ENCODE measurements at places on chromosomes 1 and 21. TPM values are rescaled to one million over a fixed set of nuclear protein-coding genes. Genes with fewer than 3 reads are reported as not detected.

- DNase-seq: no peak
Measured at GRCh38 chr1:37817481-37817880, 9.5 kb upstream of the YRDC start.

The UMODL1 gene
- polyA plus RNA-seq: 0.05 TPM

DNA sequence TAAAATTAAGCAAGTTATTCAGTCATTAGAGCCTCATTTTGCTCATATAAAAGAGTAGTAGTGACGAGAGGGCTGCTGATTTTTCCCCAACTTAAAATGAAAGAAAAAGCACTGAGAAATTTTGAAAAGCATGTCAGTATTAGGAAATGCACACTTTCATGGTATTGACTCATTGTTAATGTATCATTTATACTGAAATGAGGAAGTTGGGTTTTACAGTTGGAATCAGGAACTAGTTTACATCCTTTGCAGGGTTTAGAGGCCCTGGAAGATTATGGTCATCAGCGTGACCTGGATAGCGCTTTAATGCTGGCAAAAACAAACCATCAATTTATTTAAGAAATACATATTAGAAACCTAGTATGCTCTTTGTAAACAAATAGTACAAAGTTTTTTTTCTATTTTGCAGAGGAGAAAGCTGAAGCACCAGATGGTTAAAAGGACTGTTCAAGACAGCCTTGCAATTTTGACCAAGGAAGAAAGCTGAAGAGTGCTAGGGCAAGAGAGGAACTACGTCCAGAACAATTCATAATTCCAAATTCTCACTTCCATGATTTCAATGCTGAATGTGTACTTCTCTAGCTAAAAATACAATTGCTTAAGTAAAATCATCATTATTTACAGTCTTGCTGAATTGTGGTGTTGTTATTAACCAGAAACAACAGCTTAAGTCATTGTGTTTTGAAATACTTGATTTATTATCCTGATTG lies 94.8 kb upstream of the SGIP1 start:
- DNase-seq: no peak

DNA sequence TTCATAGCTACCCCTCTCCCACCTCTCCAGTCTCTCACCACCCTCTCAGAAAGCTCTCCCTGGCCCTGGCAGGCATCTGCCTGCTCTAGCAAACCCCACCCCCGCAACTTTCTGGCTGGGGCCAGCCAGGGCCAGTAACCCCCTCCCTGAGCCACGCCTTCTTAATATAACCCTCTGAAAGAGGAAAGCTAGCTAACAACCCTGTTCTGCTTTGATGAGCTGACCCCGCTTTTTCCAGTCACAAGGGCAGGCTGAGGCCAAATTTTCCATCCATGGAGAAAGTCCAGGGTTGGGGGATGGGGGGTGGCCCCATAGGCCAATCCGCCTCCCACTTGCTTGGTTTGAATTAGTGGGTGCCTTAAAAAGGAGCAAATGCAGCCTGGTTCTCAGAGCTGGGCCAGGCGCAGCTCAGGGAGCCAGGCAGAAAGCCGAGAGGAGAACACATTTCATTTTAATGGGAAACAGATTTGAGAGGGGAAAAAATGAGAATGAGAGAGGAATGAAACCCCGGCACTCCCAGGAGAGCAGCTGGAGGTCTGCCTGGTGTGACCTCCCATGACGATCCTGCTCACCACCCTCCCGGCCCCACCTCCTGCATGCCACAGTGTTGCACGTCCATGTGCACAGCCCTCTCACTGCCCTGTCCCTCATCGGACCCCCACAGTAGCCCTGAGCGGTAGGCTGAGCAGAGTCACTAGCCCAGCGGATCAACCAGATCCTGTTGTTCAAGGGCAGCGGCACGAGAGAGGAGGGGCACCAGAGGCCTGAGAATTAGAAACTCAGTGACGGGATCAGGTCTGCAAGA lies 62.3 kb downstream of the OPTC start:
- no peak for DNase-seq

The HUNK gene
- polyA plus RNA-seq: 20.8 TPM

DNA sequence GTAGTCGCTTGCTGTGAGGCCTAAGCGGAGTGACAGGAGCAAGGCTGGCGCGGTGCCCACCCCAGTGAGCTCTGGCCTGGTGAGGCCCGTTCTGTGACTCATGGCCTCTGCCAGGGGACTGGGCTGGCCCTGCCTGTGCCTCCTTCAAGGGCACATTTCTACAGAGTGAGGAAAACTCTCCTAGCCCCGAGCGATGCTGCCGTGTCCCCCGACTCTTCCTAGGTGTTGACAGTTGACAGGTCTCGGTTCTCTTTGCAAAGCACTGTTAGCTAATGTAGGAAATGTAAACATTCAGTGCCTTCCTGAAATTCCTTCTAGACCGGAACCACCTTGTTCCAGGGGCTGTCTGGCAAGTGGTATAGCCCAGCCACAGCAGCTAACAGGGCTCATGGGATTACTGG lies 43.9 kb downstream of the ABCG1 start:
- no peak for DNase-seq

The VCAM1 gene
- 49.4 TPM for polyA plus RNA-seq

The BCL2L15 gene
- polyA plus RNA-seq: 0.76 TPM

DNA sequence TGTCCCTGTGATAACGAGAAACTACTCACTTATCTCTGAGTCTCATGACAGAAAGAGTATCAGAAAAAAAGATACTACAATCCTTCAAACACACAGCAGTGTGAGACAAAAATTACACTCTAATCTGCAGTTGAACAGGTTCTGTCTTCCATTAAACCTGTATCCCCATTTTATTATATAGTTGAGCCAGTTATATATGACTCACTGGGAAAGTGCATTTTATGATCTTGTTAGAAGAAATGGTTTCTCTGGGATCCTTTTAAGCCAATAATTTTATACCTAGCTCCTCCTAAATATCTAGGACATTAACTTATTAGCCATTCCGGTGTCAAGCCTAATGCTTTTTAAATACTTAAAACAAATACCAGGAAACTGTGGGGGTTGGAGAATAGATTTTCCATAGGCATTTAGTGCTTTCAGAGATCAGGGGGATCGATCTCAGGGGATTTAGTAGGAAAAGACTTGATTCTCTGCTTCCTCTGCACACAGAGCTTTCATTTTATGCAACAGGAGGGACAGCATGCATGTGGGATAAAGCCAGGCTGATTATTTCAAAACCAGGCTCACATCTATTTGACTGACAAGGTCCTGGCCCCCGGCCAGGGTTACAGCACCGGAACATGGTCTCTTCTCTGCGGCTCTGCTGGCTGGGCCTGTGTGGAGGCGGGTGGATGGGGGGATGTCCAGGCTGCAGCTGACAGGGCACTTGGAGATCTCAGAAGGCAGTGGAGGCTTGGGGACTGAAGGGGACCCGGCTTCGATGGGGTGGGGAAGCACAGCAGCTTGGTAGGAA lies 310.6 kb downstream of the DISC1 start:
- no peak for DNase-seq

DNA sequence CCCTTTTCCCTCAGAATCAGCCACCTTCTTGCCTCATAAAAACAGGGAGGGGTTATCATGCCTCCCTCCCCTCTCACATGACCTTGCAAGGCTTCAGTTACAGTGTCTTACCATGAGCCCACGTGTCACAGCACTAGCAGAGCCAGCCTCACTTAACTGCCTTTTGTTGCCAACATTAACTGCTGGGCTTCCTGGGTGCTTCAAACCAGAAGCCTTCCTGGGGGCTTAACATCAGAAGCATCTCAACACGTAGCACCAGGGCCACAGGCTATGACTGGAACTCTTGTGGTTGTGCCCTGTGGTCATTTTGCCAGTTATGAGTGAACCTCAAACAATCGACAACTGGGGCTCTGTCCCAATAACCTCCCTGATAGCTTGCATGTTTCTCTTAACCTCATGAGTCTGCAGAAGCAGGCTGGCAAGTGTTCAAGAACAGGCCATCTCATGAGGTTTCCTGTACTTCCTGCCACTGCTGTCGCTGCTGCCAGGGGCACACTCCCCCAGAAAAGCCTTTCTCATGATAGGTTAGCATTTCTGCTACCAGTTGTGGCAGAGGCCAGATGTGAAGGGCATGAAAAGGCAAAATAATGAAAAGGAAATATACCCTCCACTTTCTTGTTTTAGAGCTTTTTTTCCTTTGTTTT lies 132.2 kb downstream of the GLUL start:
- DNase-seq: no peak

- DNase-seq: no peak
Measured at GRCh38 chr1:63758791-63759190, 15.0 kb upstream of the ROR1 start.

The ABCA4 gene
- polyA plus RNA-seq: 13.2 TPM

DNA sequence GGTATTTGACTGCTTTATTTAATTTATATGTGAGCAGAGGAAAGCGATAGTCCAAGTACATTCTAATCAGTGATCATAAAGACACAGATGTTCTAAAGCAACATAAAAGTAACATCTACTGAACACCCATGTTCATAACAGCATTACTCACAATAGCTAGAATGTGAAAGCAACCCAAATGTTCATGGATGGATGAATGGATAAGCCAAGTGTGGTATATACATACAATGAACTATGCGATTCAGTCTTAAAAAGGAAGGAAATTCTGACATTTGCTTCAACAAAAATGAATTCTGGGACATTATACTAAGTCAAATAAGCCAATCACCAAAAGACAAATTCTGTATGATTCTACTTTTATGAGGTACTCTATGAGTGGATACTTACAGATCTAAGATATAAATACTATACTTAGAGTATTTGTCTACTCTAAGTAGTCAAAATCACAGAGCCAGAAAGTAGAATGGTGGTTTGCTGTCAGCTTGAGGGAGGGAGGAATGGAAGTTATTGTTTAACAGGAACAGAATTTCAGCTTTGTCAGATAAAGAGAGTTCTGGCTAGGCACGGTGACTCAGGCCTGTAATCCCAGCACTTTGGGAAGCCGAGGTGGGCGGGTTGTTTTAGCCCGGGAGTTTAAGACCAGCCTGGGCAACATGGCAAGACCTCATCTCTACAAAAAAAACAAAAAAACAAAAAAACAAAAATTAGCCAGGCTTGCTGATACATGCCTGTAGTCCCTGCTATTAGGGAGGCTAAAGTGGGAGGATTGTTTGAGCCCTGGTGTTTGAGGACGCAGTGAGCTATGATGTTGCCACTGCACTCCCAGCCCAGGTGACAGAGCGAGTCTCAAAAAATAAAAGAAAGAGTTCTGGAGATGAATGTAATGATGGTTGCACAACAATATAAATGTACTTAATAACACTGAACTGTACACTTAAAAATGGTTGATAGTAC lies 79.7 kb upstream of the ARHGAP29 start:
- DNase-seq: no peak

- DNase-seq: no peak
Measured at GRCh38 chr1:108843390-108844137, 13.3 kb downstream of the AKNAD1 start.

DNA sequence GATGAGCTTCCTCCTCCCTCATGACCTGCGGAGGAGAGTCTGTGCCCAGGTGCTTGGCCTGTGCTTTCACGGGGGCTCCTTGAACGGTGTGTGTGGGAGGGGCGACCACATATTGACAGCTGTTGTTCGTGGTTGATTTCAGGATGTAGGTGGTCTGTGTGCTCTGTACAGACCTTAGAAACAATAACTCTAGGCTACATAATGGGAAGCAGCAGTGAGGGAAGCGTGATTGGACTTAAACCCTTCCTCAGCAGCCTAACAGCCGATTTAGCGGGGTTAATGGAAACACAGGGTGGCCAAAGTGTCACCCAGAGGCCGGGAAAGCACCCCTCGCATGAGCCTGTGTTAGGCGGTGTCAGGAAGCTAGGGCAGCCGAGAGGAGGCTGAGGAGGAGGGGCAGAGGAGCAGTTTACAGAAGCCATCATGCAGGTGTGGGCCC lies 56.0 kb downstream of the TBCE start:
- no peak for DNase-seq
